ENCODE measurements at places on chromosomes 1 and 21.

DNA sequence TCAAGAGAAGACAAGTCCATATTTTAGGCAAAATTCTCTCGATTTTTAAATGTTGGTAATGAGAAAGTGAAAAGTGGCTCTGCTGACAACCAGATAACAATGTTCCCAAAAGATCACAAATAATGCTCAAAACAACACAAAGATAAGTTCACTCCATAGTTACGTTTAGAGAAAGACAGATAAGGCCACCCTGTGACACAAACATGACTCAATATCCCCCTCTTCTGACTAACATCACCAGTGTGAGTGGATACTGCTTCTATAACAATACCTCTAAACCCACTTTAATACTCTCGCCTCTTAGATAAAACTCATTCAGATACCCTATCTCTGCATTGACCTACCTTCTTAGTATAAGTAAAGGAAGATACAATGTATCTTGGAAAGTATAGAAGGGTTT lies 51.2 kb upstream of the RGS7 start:
- no peak for DNase-seq

GRCh38 chr1:201430776-201431175 lies 9.2 kb upstream of the TNNI1 start:
- peak; percentile 71 for DNase-seq

DNA sequence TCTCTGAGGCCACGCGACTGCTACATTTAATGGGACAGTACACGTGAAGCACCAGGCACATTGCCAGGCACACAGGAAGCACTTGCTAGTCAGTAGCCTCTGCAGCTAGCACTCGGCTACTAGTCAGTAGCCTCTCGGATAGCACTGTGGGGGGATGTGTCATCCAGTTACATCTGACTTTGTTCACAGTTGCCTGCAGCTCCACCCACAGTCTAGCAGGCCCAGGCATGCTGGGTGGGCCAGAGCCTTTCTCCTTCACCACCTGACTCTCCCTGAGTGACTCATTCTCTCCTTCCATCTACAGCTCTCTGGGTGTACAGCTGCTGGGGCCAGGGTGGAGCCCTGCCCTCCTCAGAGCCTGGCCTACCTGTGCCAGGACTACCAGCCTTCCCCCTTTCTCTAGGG lies 51.5 kb downstream of the PTPRF start:
- DNase-seq, result peak; percentile 38

DNA sequence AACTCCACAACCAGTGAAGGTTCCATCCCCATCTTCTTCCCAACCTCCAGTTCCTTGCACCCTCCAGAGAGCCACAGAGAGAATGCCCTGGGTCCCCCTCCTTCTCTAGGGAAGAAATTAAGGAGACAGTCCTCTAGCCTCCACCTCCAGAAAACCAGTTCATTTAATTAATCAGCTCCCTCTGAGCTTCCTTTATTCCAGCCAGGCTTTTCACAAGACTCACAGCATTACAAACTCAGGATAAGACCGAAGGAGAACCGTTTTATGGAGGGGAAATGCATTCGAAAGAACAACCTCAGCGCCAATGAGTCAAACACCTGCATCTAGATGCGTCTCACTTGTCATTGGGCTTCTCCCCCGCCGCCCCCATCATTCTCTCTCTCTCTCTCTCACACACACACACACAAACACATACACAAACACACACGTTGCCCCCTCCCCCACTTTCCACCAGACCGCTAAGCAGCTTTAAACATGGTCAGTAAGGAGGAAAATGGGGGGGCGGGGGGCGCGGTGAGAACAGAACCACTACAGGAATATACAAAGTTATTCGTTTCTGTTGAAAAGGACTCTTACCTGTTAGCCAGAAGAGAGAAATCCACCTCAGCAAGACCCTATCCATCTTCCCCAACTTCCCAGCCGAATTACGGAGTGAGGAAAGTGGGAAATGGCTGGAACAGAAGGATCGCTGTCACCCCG lies 544 bp downstream of the ILDR2 start:
- peak; percentile 76 for DNase-seq

- no peak for DNase-seq
These were observed 102.3 kb downstream of the PDE4B start for GRCh38 chr1:65894738-65895605.

DNA sequence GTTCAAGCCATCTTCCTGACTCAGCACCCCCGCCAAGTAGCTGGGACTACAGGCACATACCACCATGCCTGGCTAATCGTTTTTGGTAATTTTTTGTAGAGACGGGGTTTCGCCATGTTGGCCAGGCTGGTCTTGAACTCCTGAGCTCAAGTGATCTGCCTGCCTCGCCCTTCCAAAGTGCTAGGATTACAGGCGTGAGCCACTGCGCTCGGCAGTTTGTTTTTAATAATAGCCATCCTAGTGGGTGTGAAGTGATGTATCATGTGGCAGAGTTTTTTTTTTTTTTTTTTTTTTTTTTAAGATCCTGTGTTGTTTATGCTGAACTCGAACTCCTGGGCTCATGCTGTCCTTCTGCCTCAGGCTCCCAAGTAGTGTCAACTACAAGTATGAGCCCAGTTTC lies 51.8 kb downstream of the SPEN start:
- no peak for DNase-seq

Measured in eye (tissue), 1 donor.